ENCODE measurements at places on chromosomes 16 and 17.
A peak's percentile ranks its signal among the peaks of the same experiment; 100 is the strongest.

DNA sequence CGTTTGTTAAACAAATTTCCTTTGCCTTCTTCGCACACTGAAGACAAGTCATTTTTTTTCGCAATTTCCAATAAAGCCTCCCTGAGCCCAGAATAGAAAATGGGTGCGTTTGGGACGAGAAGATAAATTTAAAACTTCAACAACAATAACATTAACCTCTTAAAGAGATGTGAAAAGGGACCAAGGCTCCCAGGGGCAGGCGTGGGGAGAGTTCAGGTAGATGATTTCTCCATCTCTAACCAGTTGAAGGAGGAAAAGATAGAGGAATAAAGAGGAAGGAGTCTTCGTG, 1.3 kb upstream of the HOXB4 start:
- no peak for DNase-seq

GRCh38 chr17:17942846-17943245, 29.4 kb downstream of the TOM1L2 start:
- no peak for DNase-seq

DNA sequence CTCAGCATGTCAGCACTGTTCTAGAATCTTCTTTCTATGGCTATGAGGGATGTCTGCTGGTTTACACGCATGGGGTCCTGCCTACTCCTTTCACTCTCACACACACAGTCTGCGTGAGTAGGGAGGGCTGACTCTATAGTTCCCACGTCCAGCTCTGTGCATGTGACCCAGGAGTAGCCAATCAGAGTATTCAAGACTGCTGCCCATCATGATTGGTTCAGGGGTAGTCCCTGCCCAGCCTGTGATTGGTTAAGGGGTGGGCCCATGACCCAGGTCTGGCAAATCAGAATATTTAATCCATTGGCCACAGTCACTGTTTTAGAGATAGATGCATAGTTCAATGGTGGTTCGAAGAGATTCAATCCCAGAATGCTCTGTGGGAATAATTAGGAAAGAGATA, 151.3 kb upstream of the IRX3 start:
- DNase-seq: no peak

DNA sequence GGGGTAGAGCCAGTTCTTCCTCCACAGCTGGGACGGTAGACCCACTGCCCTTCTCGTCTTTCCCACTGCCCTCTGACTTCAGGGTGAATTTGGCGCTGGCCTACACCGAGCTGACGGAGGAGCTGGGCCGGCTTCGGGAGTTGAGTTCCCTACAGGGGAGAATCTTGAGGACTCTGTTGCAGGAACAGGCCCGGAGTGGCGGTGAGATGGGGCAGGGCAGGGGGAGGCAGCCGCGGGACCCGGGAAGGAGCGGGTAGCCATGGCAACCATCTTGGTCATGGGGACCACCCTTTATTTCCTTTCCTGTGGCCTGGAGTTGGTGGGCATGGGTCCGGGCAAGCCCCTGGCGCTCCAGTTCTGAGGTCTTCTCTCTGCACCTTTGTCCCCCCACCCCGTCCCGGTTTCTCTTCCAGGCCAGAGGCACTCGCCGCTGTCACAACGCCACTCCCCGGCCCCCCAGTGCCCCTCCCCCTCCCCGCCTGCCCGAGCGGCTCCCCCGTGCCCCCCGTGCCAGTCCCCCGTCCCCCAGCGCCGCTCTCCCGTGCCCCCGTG, 14.4 kb downstream of the TBKBP1 start:
- DNase-seq: no peak

- no peak for DNase-seq
These were observed 14.5 kb downstream of the OTOP3 start for GRCh38 chr17:74950207-74950606.

DNA sequence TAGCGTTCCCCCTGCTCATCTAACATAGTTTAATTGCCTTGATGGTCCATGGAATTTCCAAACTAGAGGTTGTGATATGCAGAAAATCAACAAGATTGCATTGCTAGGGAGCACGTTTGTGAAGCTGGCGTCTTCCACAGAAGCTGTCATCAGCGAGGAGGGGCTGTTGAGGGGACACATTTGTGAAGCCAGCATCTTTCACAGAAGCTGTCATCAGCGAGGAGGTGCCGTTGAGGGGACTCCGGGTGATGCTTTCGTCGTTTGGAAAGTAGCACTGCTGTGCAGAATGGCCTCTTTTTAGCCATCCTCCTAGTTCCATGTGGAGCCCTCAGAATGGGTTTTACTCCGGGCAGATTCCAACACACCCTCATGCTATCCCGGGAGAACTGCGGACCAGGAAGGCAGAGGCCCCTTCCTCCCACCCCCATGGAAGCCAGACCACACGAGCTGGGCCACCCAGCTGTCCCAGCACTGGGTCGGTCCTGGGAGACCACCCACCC, 119.6 kb upstream of the CHMP6 start:
- DNase-seq: no peak

DNA sequence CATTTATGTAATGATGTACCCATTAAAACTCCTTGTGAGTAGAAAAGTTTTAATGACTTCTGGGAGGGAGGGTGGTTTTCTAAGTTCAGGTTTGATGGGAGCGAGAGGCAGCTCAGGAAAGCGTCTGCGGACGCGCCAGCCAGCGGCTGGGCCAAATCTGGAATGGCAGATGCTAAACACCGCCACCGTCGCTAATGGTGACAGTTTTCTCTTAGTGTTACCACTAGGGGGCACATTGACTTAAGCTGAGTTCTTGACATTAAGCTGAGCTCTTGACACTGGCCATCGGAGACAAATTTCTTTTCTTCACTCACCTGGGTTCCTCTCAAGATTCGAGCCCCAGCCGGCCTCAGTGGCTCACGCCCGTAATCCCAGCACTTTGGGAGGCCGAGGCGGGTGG, 6.7 kb downstream of the TRPV1 start:
- peak; percentile 66 for DNase-seq

DNA sequence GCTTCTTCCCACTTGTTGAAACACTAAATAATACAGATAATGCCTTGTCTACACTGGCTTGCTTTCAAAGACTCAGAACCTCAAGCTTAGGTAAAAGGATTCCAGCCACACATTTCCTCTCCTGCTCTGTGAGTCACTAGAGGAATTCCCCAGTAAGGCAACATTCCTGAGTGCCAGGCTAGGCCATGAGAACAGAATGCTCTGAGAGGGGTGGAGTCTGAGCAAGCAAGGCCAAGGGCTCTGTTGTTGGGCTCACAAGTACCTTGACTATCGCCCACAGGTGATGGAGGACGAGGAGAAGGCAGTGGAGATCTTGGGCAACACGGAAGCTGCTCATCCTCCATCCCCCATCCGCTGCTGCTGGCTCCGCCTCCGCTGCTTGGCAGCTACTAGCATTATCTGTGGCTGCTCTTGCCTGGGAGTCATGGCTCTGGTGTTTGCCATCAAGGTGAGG, 6.7 kb upstream of the PHKG2 start:
- no peak for DNase-seq

DNA sequence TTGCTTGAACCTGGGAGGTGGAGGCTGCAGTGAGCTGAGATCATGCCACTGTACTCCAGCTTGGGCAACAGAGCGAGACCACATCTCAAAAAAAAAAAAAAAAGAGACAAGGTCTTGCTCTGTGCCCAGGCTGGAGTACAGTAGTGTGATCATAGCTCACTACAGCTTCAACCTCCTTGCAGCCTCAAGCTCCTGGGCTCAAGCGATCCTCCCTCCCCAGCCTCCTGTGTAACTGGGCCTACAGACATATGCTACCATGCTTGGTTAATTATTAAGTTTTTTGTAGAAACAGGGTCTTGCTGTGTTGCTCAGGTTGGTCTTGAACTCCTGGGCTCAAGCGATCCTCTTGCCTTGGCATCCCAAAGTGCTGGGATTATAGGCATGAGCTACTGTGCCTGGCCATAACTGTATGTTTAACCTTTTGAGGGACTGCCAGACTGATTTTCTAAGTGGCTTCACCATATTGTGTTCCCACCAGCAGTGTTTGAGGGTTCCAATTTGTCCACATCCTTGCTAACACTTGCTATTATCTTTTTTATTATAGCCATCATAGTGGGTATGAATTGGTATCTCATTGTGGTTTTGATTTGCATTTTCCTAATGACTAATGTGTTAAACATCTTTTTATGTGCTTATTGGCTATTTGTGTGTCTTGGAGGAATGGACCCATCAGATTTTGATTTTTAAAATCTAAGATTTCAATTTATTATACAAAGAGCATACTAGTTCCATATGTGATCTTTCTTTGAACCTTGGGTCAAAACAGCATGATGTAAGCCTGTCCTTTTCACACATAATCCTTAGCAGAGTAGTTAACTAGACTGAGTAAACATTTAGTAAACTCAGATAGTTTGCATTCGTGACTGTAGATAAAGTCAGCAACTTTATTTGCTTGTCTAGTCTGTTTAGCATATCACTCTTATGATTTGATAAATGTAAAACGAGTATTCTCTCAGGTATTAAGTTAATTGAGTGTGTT, 38.1 kb upstream of the KPNB1 start:
- DNase-seq: no peak

GRCh38 chr16:6888531-6888930, 444.1 kb upstream of the RBFOX1 start:
- no peak for DNase-seq

DNA sequence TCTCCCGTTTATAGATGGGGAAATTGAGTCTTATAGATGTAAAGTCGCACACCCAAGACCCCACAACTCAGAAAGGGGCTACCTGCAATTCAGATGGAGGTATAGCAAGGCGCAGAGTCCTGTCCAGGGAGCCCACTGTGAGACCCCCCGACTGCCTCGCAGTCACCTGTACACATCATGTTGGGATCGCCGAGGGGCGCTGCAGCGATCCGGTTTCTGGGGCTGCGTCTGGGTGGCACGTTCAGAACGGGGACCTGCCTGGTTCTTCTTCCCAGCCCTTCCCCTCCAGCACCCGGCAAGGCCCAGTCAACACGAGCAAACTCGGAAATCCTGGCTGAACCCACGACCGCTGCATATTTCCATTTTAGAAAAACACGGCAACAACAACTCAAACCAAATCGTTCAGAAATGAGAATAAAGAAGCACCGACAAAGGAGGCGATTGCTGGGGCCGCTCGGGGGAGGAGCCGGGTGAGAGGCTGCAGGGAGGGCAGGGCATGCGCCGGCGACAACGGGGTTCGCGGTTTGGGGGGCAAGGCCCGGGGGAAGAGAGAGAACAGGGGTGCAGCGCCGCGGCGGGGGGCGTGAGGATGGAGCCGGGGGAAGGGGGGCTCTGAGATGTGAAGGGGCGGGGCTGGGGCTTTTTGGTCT, 643 bp downstream of the HSDL1 start:
- peak; percentile 17 for DNase-seq

DNA sequence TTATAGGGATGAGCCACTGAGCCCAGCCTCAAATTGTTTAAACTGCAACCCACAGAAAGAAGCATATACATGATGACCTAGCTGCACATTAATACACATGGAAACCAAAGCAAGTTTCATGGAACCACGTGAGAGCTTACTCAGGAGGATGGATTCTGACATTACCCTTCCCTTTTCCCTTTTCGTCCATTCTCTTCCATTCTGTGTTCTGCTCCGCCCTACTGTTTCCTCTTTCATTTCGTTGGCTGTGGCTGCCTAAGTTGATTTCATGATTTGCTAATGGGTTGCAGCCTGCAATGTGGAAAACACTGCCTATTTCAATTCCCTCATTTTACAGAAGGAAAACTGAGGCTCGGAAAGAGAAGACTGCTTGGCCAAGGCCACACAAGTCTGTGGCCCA, 176.5 kb downstream of the C16orf78 start:
- no peak for DNase-seq

GRCh38 chr17:3049705-3050295, 13.6 kb downstream of the OR1D5 start:
- DNase-seq: no peak

DNA sequence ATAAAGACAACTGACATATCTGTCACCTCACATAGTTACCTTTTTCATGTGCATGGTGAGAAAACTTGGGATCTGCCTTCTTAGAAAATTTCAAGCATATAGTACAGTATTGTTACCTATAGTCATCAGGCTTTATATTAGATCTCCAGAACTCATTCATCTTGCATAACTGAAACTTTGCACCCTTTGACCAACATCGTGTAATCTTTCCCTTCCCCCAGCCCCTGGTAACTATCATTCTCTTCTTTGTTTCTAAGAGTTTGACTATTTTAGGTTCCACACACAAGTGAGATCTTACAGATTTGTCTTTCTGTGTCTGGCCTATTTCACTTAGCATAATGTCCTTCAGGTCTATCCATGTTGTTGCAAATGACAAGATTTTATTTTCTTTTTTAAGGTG, 22.9 kb upstream of the TBX4 start:
- no peak for DNase-seq

DNA sequence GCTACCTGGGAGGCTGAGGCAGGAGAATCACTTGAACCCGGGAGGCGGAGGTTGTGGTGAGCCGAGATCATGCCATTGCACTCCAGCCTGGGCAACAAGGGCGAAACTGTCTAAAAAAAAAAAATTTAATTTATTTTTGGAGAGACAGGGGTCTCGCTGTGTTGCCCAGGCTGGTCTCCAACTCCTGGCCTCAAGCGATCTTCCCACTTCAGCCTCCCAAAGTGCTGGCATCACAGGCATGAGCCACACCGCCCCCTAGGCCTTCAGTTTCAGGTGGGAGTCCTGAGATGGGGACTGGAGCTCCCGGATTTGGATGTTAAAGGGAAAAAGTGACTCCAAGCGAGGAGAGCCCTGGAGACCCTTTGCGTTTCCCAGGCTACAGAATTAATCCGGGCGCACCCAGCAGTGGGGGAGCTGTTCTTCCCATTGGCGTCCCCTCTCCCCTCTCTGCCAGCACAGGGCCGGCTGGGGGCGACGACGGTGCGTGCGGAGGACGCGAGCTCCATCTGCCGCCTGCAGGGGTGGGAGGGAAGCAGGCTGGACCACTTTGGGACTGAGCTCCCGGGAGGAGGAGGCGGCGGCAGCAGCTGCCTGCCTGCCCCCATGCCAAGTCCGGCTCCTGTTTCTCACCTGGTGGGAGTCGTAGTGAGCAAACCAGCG, 49.3 kb upstream of the USP7 start:
- no peak for DNase-seq

GRCh38 chr17:13572581-13572980, 29.1 kb downstream of the HS3ST3A1 start:
- no peak for DNase-seq

DNA sequence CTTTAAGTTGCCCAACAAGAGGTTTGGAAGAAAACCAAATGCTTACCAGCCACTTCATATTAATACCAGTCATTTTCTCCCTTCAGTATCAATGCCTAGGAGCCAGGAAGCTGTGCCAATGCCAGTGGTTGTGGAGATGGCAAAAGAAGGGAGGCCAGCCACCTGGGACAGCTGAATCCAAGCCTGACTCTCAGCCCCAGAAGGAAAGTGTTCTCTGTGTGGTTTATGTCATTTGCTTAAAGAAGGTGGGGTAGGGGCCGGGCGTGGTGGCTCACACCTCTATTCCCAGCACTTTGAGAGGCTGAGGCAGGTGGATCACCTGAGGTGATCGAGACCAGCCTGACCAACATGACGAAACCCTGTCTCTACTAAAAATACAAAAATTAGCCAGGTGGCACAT, 13.4 kb downstream of the C17orf78 start:
- DNase-seq: no peak

GRCh38 chr17:4565209-4566141, 5.1 kb upstream of the GGT6 start:
- DNase-seq: peak; percentile 34

GRCh38 chr17:44132275-44132821, 8.9 kb upstream of the HDAC5 start:
- DNase-seq: no peak

- DNase-seq: no peak
These were observed 9.8 kb upstream of the TNRC6C start for GRCh38 chr17:77948690-77949114.

- DNase-seq: no peak
These were observed 375.9 kb downstream of the UTP18 start for GRCh38 chr17:51636291-51636690.
